ENCODE measurements at places on chromosomes 12 and 14.

GRCh38 chr12:107318806-107319532 lies 225.6 kb upstream of the CRY1 start:
- DNase-seq = peak; percentile 37

- no peak for DNase-seq
These were observed 83.4 kb downstream of the HECTD1 start for GRCh38 chr14:31124197-31124596.

- DNase-seq = no peak
These were observed 178.8 kb downstream of the NTS start for GRCh38 chr12:86052921-86053320.

DNA sequence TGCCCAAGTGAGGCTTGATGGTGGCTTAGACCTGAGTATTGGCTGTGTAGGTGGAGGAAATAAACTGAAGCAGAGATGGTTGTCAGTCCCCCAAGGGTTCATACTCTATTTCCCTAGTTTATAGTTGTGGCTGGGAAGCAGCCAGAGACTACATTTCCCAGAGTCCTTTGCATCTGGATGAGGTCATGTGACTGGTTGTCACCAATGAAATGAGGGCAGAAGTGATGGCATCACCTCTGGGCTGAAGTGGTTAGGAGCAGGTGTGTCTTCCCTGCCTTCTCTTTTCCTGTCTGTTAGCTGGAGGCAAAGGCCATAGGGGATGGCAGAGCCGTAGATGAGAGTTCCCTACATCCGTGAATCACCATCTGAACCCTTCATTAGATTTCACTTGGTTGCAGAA lies 16.3 kb upstream of the NOS1 start:
- DNase-seq = no peak

GRCh38 chr14:77965919-77966435 lies 166.1 kb downstream of the ADCK1 start:
- peak; percentile 42 for DNase-seq

DNA sequence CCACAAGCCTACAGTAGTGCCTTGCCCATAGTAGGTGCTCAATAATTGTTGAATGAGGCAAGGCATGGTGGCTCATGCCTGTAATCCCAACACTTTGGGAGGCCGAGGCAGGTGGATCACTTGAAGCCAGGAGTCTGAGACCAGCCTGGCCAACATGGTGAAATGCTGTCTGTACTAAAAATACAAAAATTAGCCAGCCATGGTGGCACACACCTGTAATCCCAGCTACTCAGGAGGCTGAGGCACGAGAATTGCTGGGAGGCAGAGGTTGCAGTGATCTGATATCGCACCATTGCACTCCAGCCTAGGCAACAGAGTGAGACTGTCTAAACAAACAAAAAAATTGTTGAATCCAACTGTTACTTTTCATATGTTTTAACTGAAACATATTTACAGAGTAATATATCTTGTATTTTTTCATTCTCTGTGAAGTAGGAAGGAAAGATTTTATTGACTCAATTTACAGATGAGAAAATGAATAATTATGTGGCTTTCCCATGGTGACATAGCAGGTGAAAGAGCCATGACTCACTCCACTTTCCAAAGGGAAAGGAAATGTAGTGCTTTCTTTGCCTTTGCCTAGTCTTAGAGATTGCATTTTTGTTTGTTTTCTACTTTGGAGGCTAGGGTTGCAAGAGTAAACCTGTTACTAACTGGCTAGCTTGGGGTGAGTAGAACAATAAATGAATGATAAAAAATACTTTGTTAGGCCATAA lies 95.4 kb upstream of the SLC38A4 start:
- DNase-seq = peak; percentile 33

DNA sequence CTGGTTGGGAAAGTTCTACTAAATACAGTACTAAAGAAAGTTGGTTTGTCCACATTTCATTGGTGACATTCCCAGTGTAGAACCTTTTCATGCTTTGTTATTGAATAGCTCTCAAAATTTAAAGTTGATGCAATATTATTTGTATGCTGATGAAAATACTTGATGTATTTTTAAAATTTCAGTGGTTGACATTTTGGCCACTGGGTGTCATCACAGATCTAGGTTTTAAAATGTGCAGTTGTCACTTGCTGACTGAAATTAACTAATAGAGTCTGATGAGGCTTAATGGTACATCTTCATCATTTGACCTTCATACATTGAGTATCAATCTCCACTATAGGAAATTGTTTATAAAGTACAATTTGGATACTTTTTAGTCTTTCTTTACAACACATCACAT lies 37.1 kb downstream of the CMAS start:
- DNase-seq = peak; percentile 56

- no peak for DNase-seq
These were observed 3.0 kb upstream of the PRMT5 start for GRCh38 chr14:22932146-22932545.

- no peak for DNase-seq
These were observed 65.2 kb downstream of the NINJ2 start for GRCh38 chr12:597926-598568.

DNA sequence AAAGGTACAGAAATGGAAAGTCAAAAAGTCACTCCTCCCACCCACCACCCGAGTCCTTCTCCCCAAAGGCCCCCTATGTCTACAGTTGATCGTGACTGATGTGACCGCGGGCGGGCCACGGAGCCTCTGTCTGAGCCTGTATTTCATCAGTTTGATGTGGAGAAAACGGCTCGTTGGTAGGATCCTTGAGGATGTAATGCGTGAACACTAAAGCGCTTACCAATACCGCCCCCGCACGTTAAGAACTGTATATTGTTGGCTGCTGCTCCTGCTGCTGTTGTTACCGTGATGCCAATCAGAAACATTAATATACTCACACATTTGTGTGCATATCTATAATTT lies 24.6 kb upstream of the UBC start:
- DNase-seq = peak; percentile 91

DNA sequence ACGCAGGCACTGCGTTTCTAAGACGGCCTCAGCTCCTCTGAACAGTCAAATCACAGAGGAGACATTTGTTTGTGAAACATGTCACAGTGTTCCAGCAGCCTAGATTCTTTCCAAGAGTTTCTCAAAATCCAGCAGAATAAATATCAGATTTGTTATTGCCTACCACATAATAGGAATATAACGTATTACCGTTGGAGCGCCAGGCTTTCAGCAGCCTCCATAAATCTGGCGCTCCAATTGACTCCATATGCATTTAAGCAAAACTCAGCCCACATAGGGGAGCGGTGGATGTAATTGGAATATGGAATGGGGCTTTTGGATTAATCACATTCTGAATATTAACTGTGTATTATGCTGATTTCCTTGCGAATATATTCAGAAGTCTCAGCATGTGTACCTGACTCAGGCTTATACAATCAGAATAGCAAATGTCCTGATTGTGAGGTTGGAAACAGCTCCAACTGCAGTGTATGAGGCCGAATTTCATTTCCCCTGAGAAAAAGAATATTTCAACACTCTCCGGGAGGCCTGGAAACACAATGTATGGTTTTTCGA lies 174.0 kb downstream of the ASCL4 start:
- DNase-seq = no peak

GRCh38 chr14:32985866-32986265 lies 47.2 kb downstream of the NPAS3 start:
- DNase-seq = peak; percentile 2

- peak; percentile 99 for DNase-seq
These were observed 244.3 kb upstream of the NOVA1 start for GRCh38 chr14:26841920-26842741.

DNA sequence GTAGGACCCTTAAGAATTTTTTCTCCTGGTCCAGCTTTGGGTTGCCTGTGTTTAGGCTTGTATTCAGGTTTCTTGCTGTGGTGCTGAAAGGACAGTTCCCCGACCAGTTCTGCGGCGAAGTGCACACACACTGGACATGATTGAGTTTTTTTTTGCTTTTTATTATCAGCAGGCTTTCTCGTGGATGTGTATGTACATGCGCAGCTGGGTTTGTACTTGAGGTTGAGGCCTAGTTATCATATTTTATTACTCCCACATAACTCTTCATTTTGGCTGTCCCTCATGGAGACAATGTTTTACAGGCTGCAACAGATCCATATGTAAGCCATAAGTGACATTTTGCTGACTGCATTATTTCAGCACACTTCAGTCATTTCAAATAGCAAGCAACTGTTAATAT lies 2.5 kb downstream of the SCN8A start:
- peak; percentile 67 for DNase-seq

DNA sequence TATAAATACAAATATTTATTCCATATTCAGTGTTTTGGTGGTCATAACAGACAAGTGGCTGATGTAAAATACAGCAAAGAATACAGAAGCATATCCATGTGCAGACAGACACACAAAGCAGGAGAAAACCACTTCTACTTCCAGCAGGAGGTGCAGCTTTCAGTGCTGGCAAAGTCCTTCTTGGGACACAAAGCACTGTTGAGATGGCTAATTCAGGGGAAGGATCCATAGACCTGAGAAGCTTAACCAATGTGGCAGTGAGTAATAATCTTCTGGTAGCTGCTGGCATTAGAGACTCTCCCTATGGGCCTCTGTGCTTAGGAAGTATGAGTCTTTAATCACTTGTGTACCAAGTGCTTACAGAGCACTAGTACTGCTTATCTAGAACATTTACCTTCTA lies 26.8 kb downstream of the AMN1 start:
- peak; percentile 55 for DNase-seq

DNA sequence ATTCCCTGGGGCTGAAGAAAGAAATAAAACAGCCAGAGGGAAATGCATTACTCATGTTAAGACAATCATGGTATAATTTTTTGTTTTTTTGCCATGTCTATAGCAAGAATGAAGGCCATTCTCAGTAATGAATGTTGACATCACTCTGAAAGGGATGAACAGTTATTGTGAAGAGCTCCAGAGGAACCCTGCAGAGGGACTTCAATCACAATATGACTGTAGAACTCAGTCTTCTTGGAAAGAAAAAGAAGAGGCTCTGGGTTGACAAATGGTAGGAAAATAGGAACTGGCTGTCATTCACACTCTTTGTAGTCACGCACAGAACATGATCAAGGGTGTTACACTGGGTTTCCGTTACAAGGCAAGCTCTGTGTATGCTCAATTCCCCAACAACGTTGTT lies 73.8 kb upstream of the DACT1 start:
- DNase-seq = no peak

- peak; percentile 4 for DNase-seq
These were observed 262.3 kb downstream of the CEP128 start for GRCh38 chr14:80679273-80679672.

DNA sequence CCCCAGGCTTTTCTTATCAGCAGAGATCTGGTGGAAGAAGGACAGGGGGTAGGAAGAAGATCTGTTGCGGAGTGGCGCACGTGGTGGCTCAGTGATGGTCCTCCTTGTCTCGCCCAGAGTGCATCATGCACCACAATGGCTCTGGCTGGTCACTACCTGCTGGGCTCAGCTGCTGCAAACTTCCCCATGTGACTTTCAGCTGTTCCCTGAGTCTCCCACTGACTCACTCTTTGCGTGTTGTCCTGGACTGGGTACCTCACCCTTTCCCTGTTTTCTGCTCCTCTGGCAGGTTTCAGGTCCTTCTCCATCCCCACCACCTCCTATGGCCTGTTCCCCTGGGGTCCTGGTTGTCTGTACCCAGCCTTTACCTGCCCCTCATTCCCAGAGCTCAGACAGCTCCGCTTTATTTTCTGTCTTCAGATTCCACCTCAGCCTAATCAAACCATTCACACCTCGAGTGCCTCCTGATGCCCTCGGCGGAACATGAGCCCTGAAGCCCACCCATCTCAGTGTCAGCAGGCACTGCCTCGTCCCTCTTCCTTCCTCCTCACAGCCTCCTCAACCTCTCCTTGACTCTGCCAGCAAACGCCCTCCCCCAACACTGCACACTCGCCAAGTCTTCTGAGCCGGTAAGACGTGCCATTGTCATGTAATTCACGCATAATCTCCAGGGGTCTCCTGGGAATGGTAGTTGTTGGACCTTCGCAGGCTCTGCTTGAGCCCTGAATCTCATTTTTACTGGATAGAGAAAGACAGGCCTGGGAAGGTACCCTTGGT lies 1.8 kb downstream of the C1R start:
- no peak for DNase-seq

- no peak for DNase-seq
These were observed 5.0 kb downstream of the DAD1 start for GRCh38 chr14:22583994-22584393.

GRCh38 chr14:87094913-87095312 lies 898.1 kb downstream of the GALC start:
- no peak for DNase-seq

- peak; percentile 89 for DNase-seq
These were observed 14.0 kb downstream of the RTRAF start for GRCh38 chr14:52003324-52003723.

GRCh38 chr12:73445658-73446324 lies 1091.8 kb upstream of the ATXN7L3B start:
- DNase-seq = no peak

DNA sequence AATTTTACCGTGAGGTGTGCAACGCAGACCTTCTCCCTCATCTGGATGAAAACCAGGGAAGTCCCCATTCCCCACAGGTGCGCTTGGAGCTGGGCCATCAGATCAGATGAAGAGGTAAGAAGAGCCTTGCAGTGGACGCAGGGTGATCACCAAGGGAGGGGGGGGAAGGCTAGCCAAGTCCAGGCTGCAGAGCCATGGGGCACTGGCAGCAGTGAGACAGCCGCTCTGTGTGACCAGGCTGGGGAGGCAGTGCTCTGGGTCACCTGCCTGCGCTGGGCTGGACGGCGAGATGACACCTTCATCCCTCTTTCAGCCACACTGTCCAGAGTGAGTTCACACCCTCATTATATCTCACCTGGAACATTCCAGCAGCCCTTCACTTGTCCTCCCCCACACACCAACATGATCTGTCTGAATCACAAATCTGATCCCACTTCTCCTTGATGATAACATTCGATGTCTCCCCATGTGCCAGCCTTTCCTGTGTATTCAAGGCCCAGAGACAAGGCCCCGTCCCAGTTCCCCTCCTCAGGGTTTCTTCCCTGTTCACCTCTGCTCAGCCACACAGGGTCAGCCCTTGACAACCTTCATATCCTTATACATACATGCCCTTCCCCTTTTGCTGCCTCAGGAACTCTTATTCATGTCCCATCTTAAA lies 65.9 kb upstream of the VASH1 start:
- no peak for DNase-seq

DNA sequence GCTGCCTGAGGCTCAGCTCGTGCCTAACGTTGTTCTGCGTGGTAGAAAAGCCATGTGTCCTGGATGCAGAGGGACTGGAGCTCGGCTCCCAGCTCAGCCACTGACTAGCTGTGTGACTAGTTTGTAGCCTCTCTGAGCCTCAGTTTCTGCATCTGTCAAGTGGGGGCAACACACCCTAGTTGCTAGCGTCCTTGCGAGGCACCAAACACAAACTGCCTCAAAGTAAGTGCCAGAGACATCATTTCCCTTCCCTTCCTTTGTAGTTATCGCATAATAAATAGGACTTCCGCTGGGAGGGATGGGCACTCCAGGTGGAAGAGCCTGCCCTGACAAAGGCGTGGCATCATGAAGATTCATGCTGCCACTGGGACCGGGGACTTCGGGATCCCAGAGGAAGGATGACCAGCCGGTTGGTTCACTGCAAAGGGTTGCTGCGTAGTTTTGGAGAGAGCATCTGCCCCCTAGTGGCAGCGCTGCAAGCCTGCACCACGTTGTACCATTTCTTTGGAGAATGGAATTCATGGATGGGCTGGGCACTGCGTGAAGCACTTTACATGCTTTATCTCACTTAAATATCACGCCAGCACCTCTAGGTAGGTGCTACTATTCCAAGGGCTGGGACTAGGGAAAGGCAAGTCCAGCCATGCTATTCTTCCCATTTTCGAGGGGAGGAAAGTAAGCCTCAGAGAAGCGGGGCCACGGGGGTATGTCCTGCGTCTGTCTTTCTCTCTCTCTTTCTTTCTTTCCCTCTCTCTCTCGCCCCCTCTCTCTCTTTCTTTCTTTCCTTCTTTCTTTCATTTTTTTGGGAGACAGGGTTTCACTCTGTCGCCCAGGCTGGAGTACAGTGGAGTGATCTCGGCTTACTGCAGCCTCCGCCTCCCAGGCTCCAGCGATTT lies 4.6 kb downstream of the CCDC197 start:
- DNase-seq = peak; percentile 75

Measured in cardiac fibroblast (primary cell).